ENCODE measurements at places on chromosomes 7 and 10. TPM values are rescaled to one million over a fixed set of nuclear protein-coding genes. Genes with fewer than 3 reads are reported as not detected.

Gene MMP21
- total RNA-seq = not detected

Gene DNAJC1
- total RNA-seq = 30.2 TPM

Gene PIK3AP1
- total RNA-seq = 1.7 TPM

DNA sequence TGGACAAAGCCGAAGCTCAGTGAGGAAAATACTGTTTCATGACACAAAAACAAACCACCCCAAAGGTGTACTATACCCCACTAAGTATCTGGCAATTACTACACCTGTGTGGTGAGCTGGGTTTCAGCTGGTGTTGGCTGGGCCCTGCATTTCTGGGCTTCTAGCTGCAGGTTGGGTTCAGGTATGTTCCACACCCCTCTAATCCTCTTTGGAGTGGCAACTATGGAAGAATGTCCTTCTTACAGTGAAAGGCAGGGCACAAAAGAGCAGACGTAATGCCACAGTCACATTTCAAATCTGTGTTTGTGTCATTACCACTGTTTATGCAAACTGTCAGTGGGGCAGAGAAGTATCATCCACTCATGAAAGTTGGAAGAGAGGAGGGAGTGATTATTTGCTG is 201.5 kb upstream of the FZD1 start:
- H3K4me3 ChIP-seq = no peak overlapping the region
- H3K4me1 ChIP-seq = no peaks in the 10 kb centered on the region
- H3K27ac ChIP-seq = no peak overlapping the region

GRCh38 chr7:45391618-45392451 is 182.3 kb upstream of the ADCY1 start:
- H3K27ac ChIP-seq = no peak overlapping the region
- DNase-seq = no peak
- H3K36me3 ChIP-seq = no peaks in the 10 kb centered on the region
- H3K27me3 ChIP-seq = no peaks in the 10 kb centered on the region
- no peaks in the 10 kb centered on the region for H3K4me1 ChIP-seq
- H3K4me3 ChIP-seq = no peak overlapping the region
